ENCODE measurements at places on chromosomes 7 and 10.

DNA sequence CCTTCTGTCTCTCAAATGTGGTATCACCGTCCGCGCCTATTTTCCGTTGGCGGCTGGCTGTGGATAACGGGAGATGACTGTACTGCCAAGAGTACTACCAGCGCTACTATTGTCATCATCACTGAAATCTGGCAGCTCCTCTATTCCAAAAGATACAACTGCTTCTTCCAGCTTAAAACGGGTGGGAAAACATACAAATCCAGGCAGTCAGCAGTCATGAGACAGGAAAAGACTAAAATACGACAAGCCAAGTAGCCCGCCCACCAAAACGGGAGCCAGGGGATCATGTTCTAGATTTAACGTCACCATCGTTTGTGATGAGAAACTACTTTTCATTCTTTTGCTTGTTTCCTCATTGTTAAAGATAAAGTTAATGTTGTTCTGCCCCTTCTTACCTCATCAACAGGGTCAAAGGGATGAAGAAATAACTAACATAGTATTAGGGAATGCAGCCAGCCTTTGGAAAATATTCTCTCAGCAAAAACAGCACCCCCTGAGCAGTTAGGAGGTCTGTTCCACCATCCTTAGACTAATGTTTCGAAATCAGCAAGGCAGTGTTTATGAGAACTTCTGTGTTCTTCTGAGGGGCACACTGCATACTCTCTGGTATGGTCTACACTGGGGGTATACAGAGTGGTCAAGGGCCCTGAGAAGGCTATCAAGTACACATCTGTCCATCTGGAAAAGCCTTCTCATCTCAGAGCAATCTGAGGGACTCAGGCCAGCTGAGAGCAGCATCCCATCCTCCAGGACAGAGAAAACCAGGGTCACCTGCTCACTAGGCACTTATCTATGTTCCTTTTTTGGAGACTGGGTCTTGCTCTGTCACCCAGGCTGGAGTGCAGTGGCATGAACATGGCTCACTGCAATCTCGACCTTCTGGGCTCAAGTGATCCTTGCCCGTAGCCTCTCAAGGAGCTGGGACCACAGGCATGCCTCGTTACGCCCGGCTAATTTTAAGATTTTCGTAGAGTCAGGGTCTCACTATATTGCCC is 47.5 kb downstream of the GNA12 start:
- DNase-seq: peak; percentile 48

DNA sequence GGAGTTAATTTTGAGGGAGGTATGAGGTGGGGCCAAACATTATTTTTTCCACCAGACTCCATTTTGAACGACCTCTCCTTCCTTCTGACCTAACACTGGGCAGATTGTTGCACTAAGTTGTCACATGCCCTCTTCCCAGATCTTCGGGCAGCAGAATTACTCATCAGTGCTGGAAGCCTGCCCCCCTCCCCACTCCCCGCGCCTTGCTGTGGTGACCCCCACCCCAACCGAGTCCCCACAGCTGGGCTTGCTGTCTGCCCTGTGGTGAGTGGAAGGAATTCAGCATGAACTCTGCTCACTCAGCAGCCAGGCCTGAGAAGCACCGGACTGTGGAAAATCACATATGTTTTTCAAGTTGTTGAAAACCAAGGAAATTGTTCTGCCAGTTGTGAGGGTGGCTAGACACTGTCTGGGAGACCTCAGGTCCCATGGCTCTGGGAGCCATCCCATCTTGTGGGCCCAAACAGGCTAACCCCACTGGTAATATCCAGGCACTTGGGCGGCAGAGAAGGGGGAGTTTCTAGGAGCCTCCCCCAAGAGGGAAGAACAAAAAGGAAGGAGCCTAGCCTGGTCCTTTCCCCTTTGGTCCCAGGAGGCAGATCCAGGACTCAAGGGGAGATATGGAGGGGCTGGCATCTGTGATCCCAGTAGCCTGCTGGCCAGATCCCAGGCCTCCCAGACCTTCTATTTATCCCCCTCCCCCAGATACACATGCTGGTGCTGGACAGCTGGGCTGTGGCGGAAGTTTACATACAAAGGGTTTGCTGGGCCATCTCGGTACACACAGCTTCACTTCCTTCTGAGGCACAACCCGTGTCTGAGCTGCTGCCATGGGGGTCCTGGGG is 3.5 kb upstream of the AEBP1 start:
- DNase-seq: peak; percentile 68

DNA sequence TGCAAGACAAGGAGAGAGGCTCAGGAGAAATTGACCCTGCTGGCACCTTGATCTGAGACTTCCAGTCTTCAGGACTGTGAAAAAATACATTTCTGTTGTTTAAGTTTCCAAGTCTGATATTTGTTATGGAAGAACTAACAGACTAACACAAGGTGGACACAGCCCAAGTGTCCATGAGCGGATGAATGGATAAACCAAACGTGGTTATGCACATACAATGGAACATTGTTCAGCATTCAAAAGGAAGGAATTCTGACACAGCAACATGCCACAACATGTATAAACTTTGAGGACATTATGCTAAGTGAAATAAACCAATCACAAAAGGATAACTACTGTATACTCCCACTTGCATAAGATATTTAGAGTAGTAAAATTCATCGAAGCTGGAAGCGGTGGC is 76.5 kb downstream of the FAM13C start:
- no peak for DNase-seq

DNA sequence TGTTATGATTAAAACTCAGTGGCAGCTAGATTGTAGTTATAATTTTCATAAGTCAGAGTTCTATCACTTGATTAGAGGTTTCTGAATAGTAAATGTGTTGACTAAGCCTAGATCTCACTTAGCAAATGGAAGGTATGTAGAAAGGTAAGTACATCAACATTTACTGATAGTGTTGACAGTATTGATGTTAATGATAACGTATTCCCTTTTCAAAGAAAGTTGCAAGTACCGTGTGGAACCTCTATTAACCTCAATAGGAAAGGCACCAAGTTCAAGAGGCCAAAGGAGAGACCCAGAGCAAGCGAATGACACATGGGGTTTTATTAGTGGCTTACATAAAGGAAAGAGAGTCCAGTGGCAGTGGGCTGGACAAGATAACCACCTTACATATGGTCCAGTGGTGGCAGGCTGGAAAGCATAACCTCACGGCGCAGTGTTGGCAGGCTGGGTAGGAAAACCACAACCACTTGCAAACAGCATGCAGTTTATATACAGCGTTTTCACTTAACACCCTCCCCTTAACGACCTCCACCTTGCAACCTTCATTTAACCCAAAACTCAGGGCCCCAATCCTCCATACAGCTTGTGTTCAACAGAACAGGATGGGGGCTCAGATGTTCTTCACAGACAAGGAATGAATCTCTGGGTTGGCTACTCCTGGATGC is 611.0 kb downstream of the PARD3 start:
- no peak for DNase-seq

DNA sequence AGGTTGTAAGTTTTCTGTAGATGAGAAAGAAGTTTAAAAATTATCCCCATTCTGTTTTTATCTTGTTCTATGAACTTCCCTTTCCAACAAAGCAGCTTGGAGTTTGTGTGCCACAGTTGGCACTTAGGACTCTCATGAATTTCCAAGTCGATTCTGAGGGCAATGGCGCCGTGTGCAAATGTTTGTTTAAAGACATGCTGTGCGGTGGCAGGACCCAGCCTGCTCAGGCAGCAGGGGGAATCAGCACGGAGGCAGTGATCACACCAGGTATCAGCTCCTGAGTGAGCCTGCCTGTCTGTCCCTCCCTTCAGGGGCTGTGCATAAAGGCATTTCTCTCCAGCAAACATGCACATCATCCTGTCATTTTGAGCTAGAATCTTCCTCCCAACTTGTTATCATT is 109.8 kb upstream of the WDR11 start:
- DNase-seq: no peak

DNA sequence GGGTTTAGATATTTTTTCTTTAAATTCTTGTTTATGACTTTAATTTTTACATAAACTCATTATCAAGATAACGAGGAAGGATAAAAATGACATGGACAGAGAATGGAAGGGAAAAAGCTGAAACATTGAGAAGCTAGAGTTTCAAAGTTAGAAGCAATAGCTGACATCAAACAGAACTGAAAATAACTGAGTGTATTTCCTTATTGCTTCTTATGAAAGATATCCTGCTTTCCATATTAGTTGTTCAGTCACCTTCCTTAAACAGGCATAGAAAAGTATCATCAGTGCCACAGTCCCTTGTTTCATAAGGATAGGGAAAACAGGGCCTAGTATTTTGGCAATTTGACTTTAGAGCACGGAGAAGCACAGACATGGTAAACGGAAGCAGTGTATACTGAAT is 460.5 kb upstream of the GHITM start:
- DNase-seq: no peak

DNA sequence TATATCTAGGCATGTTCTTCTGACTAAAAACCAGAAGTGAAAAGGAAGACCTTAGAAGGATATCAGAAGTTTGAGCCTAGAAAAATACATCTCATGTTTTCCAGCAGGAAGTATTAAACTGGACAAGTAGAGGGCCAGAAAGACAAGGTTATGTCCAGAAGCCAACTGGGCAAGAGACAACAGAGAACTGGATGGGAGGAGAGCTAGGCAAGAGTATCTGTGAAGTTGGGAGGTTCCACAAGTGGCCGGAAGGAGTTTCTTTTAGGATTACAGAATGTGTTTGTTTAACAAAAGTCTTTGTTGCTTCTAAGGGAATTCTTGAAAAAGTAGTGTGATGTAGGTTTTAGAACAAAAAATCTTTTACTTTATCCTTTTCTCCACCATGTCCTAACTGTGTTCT is 86.4 kb downstream of the CYP26A1 start:
- no peak for DNase-seq

DNA sequence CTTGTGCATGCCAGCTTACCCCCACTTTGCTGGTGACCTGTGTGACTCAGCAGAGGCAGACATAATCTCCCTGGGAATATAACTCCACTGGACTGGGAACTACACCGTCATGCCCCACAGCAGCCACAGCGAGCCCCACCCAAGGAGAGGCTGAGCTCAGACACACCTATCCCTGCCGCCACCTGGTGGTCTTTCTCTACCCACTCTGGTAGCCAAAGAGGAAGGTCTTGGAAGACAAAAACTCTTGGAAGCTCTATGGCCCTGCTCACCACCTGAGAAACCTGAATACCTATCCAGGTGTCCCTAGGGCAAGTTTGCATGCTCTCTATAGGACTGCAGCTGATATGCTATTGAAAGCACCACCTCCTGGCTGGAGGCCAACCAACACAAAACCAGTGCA is 48.1 kb downstream of the MYO3A start:
- DNase-seq: no peak

DNA sequence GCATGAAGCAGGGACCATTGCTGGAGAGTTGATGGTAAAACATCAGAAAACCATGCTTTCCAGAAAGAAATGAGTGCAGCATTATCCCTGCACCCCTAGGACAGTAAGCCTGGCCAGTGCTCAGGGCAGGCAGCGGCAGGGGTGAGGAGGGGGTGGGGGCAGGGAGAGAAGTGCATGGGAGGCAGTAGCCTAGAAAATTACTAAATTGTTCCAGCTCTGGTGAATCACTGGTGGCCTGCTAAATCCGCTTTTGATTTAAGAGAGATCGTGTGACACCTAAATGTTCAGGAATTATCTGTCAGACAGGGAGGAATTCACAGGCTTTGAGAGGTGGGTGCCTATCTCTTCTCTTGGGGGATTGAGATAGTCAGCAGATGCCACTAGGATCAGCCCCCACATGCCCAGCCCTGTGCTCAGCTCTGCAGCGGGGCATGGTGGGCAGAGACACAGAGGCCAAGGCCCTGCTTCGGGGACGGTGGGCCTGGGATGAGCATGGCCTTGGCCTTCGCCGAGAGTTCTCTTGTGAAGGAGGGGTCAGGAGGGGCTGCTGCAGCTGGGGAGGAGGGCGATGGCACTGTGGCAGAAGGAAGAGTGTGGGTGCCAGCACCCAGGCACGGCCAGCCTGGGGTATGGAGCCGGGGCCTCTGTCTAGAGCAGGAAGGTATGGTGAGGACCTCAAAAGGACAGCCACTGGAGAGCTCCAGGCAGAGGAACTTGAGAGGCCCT is 5.0 kb upstream of the AQP1 start:
- DNase-seq: peak; percentile 85

GRCh38 chr10:98400482-98400881 is 14.5 kb downstream of the PYROXD2 start:
- DNase-seq: no peak

DNA sequence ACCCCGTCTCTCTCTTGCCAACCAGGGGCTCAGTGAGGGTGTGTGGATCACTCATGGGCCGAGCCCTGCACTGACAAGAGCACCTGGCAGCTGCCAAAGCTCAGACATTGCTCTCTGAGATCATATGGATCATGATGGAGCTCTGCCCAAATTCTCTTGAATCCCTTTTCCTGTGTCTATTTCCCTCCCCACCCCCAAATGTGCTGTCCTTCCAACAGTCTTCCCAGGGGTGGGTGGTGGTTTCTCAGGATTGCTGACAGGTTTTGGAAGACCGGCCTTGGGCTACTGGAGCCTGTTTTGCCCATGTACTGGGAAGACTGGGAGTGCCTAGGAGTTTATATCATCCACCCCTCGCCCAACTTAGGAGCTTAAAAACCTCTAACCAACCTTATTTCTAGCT is 10.5 kb downstream of the ARHGAP22 start:
- DNase-seq: no peak

GRCh38 chr10:52172581-52172980 is 141.5 kb upstream of the DKK1 start:
- no peak for DNase-seq

GRCh38 chr7:148809856-148810255 is 74.2 kb downstream of the EZH2 start:
- DNase-seq: no peak

- DNase-seq: no peak
Observed at GRCh38 chr7:21028186-21028585, 241.5 kb upstream of the SP8 start.

GRCh38 chr10:105138358-105138757 is 497.3 kb downstream of the SORCS3 start:
- no peak for DNase-seq

DNA sequence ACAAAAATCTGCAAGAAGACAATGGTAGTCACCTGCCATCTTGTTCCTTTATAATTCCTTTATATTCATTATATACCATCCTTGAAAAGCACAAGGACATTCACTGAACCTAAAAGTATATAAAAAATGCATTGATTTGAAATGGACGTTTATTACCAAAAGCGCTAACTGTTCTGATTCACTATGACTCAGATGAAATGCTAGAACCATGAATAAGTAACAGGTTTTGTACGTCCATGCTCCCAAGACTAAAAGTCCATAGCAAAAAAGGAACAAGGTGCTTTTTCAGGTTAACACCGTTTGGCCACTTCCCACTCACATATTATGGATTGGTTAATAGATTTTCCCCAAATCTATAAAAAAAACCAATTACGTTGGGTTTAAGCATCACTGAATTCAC is 109.4 kb downstream of the PPP1R17 start:
- DNase-seq: no peak

GRCh38 chr7:142927085-142927745 is 6.3 kb downstream of the TRPV5 start:
- no peak for DNase-seq

DNA sequence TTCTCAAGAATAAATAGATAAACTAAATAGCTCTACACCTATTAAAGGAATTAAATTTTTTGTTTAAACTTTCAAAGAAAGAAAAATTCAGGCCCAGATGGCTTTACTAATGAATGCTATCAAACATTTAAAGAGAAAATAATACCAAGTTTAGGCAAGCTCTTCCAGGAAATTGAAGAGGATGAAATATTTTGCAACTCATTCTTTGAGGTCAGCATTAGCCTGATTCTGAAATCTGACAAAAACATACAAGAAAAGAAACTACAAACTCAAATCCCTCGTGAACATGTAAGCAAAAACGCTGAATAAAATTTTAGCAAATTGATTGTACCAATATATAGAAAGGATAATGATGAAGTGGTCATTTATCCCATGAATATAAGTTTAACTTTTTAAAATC is 93.4 kb downstream of the RTKN2 start:
- no peak for DNase-seq

- no peak for DNase-seq
Observed at GRCh38 chr7:17374654-17375053, 76.2 kb downstream of the AHR start.
